H4 (cell line): ENCODE measurements at places on chromosomes 13 and 19. TPM values are rescaled to one million over a fixed set of nuclear protein-coding genes. Genes with fewer than 3 reads are reported as not detected.

DNA sequence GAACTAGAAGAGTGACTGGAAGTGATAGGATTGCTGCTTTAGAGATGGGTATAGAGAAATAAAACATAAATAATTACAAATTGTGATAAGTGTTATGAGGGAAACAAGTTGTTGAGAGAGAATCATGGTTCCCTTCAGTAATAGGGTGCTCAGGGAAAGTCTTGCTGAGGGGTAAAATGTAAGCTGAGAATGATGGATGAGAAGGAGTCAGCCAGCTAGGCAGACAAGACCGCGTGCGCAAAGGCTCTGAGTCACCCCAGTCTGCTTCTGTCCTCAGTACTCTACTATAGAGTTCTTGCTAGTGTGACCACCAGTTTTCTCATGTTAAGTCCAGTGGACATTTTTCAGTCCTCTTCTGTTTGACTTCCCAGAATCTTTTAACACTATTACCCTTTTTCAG is 39.5 kb downstream of the PCCA start:
- DNase-seq, result no peak

DNA sequence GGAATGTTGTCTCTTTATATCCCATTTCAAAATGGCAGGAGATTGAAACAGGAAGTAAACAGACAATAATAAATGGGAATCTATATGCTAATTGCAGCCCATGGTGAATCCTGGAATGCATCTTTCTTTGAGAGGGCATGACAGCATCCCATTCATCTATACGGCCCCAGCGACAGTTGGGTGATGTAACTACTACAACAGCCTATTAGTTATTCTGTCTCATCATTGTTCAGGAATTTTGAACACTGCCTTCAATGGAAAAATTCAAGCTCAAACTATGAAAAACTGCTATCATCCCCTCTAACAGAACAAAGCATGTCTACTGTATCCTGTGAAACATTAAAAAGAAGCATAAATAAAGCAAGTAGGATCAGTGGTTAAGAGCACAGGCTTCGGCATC is 262.1 kb downstream of the DCT start:
- DNase-seq, result no peak

DNA sequence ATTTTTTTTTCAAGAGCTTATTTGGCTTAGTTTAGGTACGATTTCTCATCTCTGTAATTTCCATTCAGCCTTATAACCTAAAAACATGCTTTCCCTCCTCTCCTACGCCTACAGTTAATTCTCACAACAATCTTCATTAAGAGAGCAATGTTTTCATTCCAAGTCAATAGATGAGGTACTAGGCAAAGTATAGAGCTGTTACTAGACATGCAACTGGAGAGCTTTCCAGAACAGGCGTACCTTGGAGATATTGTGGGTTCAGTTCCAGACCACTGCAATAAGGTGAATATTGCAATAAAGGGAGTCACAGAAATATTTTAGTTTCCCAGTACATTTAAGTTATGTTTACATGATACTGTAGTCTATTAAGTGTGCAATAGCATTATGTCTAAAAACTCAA is 34.8 kb downstream of the TGDS start:
- no peak for DNase-seq

DNA sequence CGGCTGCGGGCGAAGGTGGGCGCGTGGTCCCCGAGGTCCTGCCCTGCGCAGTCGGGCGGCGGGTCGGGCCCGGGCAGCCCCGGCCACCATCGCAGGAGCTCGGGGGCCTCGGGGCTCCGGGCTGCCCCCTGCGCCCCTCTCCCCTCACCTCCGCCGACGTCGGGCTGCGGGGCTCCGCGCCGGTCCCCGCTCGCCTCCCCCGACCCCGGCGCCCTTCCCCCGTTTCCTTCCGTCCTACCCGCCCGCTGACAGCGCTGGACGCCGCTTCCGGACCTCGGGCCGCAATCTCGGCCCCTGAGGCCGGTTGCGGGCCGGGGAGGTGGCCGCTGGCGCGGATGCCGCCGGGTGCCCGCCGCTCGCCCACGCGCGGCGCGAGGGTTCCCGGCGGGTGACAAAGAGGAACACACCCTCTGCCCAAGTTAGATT is 720 bp downstream of the FARP1 start:
- DNase-seq, result no peak

DNA sequence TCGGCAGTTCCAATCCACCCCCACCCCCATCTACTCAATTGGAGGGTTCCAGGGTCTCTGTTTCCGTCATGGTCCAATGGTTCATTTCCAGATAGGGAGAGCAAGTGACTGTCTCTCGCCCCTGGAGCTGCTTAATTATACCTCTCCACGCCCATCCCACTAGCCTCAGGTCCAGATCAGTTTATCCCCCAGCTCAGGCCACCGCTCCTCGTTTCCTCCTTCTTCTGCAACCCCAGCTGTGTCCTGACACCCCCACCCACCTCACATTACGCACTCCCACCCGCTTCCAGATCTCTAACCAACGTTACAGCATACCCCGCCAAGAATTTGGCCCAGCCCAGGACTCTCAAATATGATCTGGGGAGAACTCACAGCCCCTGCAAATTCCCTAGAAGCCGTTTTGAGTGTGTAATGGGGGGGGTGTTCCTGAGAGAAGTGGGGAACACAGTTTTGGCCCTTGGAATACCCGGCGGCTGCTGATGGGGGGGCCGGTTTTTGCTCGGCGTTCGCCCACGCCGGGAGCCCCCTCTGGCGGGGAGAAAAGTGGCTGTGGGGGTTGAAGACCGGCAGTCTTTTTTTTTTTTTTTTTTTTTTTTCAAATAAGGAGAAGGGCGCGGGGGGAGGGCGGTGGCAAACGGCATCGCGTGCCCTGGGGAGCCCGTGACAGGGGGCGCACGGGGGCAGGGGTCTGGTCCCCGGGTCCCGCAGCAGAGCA is 1.7 kb upstream of the PDE4A start:
- no peak for DNase-seq

DNA sequence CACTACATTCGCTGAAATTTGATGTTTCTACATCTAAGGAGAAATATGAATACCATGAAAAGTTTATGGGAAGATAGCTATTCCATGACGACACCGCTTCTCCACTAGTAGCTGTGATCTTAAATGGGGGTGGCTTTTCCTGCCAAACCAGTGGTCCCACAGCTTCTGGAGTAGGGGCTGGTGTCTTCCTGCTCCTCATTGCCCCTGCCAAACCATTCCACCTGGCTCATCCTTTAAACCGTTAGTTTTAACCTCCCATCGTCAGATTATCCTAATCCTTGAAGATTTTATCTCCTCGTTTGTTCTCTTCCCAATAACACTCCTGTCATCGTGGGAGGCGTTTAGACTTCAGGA is 568 bp upstream of the ZNF230 start:
- DNase-seq, result no peak

GRCh38 chr19:48330012-48330681 is 4.8 kb downstream of the EMP3 start:
- no peak for DNase-seq

The PRODH2 gene
- not detected in 2 replicates for total RNA-seq

The IRF3 gene
- total RNA-seq, result 123 and 133 TPM in 2 replicates
